ENCODE measurements at places on chromosomes 1 and 21.

DNA sequence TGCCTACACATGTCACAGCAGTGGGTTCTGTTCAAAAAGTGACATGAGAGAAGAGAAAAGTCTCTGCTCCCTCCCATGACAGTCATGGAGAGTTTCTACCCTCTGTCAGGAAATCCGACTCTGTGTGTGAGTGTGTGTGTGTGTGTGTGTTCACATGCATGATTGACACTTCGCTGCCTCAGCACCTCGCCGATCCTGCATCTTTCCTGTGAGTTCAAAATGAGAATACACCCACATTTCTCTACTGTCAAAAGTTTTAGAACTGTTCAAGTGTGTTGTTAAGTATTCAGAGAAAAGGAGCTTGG, 46.2 kb upstream of the COX20 start:
- no peak for DNase-seq

DNA sequence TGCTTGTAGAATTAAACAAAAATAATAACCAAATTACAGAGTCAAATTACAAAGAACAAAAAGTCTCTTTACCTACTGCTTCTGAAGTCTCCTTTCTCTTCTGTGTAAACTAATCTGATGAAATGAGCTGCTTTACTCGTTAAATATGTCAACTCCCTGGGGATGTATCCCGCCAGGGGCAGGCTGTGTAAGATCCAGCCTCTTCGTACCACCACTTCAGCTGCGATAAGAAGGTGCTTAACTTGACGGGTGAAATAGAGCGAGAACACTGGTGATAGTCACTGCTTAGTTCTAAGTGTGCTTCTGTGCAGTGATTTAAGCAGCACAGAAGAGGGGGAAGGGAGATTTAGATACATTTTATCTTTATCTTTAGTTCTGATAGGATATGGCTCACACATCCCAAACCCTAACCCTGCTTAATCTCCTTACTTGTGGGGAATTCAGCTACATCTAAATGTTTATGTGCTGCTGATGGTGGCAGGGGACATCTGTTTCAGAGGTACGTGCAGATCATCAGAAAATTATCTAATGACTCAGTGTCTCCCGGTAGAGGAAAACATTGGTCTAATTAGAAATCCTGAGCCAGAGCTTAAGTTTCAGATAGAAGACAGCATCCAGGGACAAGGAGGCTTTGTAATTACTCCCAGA, 46.0 kb downstream of the RHOU start:
- DNase-seq = no peak

GRCh38 chr1:70156529-70157120, 48.8 kb downstream of the LRRC40 start:
- DNase-seq = peak; percentile 43

DNA sequence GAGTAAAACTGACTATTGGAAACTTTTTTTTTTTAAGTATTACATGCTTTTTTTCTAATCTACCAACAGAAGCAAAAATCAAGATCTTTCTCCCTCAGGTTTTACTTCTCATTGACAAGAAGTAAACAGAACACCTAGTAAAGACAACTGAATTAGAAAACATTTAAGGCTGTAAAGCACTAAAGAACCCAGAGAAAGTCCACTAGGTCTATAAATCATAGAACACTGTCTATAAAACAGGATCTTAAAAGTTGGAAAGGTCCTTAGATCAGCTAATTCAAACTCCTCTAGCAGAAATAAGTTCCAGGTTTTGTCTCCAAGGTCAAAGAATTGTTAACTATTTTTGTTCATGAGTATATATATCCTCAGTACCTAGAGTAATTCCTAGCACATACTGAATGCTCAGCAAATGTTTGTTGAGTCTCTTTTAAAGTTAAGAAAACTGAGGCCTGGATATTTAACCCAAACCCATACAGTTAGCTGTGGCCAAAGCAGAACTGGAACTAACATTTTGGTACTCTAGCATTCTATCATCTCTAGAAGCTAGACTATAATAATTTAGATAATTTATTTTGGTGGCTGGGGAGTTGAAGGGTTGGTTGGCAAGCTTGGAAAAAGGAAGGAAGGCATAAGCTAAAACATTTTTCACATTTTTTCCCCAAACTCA, 3.0 kb downstream of the EPS15 start:
- DNase-seq = no peak

Measured in hematopoietic multipotent progenitor cell treated with erythropoietin and hydrocortisone succinate and interleukin-3 and kit ligand, for 6 days (in vitro differentiated cells).